Stimulated activated CD8-positive, alpha-beta memory T cell treated with anti-CD3 and anti-CD28 coated beads, Interleukin-2, amount 100 ng/mL, for 1 hour (primary cell): ENCODE measurements at places on chromosomes 6 and 20.

DNA sequence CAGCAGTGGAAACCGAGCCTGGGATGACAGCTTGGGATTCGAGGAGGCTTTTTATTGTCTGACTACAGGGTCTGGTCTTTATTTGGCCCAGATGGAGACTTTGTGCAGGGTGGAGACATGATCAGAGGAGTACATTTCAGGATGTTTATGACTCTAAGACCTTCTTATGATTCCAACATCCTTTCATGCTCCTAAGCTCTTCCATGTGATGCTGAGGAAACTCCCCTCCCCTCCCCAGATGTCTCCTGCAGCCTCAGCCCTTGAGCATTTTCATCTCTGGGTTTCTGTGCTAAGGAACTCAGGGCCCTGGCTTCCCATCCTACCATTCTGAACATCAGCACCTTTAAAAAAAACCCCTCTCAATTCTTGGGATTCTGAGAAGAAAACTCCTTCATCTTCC, 186.6 kb downstream of the SOX4 start:
- DNase-seq, result no peak

DNA sequence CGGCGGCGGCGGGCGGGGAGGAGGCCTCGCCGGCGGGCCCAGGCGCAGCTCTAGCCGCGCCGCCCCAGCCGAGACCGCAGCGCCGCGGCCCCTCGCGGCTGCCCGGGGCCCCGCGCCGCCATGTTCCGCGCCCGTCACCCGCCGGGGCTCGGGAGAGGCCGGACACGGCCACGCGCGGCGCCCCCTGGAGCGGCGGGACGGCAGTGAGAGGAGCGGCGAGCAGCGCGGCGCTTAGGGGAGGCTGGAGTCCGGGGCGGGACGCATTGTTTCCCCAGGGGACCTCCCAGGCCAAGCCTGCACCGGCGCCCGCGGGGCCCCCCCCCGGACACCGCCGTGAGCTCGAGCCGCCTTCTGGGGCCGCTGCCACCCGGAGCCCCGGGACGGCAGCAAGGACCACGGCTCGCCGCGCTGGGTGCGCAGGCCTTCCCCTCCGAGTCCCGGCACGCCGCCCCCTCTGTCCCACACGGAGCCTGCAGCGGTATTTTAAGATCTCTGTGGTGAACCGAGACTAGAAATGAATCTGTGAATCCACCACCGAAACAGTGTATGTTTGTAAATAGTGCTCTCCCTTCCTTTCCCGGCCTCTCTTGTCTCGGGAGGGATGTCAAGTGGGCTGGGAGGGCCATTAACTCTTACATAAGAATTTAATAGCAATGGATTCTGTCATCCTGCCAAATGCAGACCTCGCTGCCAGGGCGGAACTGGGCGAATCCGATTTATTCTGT, 424 bp upstream of the KIF13A start:
- no peak for DNase-seq

GRCh38 chr6:38603966-38604365, 35.8 kb downstream of the BTBD9 start:
- no peak for DNase-seq

DNA sequence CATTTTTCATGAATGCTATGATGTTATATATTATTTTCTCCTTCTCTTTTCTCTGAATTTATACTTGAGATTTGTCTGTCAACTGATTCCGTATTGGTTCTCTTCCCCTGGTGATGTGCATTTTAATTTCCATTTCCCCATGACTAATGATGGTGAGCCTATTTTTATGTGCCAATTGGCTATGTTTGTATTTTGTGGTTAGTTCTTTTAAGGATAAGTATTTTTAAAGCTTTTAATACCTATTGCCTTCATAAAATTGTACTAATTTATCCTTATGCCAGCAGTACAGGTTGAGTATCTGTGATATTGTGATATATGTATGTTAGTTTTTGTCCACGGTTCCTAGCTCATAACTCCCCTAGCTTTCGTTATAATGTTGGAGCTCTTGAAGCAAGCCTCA, 2.8 kb downstream of the POLH start:
- DNase-seq, result no peak
